ENCODE measurements at places on chromosomes 11 and 22.

DNA sequence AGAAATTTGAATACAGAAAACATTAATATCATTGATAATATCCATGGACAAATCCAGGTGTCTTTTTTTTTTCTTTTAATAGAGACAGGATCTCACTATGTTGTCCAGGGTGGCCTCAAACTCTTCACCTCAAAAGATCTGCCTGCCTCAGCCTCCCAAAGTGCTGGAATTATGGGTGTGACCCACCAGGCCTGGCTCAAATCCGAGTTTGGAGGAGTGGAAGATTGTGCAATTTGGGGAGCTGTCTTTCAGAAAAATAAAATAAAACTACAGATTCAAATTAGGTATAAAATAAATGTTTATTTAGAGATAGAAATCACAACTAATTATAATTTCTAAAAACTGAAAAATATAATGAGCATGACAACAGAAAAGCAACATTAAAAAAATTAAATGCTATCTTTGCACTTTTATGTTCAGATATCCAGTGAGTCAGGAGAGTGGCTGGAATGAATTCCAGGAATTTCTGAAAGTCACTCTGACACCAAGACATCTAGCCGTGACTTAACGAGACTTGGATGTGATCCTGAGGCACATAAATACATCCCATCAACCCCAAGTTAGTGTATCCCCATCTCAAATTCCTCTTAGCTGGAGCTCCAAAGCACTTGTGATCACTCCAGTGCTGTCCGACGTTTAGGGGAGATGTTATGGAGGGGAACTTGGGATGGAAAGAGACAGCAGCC lies 128.6 kb upstream of the THY1 start:
- no peak for DNase-seq

- peak; percentile 5 for DNase-seq
Observed at GRCh38 chr11:75277211-75277805, 36.7 kb downstream of the TPBGL start.

DNA sequence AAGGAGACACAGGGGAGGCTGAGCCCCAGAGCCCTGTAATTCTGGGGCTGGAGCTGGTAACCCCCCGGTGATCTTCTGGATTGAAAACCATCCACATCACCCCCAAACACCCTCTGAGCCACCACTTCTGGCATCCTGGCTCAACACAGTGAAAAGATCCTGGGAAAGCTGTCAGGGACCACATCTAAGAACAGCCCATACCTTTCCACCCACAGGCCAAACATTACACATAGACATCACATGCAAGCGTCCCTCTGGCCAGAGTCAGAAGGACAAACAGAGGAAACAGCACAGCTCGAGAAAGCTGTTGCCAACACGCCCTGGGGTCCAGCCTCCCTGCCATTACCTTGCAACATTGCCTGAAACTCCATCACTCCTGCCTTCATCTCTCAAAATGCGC lies 469.5 kb downstream of the SOX6 start:
- DNase-seq: no peak

GRCh38 chr11:92870196-92870832 lies 99.1 kb upstream of the MTNR1B start:
- DNase-seq: no peak

DNA sequence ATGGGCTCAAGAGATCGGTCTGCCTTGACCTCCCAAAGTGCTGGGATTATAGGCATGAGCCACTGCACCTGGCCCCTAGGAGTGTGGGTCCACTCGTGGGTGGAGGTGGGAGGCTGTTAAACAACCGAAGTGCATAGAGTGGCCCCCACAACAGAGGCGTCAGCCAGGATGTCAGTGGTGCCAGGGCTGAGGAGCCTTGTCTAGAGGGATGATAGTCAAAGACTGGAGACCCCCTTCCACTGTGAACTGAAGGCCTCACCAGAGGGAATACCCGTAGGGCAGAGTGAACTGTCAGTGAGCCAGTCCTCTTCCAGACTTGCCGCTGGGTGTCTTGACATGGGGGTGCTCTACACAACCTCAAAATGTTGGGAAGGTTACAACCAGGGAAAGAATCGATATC lies 38.2 kb downstream of the AP2A2 start:
- DNase-seq: no peak

DNA sequence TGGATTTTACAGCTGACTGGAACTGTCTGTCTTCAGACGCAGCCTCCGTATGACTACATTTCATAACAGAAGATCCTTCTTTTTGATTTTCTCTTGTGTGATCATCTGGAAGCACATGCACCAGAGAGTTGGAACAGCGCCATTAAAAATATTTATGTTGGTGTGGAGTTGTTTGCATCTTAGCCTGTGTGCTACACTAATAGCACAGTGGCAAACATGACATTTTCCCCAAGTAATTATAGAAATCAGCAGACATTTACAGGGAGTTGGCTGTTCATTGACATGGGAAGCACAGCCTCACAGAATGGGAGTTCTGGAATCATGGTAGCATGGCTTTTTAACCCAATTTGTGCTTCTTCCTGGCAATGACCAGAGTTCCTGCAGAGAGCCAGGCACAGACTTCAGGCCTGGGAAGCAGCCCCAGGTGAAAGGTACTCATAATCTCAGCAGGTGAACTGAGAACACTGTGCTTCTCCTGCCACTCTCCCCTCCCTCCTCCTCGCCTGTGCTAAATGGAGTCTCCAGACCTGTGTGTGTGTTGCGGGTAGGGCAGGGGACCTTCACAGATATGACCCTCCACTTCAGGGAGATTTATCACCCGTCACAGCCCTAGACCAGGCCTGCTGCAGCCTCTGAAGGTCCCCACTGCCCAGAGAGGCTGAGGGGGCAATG lies 82.8 kb upstream of the PLET1 start:
- DNase-seq: no peak

GRCh38 chr11:99069856-99070444 lies 49.2 kb downstream of the CNTN5 start:
- DNase-seq: no peak

DNA sequence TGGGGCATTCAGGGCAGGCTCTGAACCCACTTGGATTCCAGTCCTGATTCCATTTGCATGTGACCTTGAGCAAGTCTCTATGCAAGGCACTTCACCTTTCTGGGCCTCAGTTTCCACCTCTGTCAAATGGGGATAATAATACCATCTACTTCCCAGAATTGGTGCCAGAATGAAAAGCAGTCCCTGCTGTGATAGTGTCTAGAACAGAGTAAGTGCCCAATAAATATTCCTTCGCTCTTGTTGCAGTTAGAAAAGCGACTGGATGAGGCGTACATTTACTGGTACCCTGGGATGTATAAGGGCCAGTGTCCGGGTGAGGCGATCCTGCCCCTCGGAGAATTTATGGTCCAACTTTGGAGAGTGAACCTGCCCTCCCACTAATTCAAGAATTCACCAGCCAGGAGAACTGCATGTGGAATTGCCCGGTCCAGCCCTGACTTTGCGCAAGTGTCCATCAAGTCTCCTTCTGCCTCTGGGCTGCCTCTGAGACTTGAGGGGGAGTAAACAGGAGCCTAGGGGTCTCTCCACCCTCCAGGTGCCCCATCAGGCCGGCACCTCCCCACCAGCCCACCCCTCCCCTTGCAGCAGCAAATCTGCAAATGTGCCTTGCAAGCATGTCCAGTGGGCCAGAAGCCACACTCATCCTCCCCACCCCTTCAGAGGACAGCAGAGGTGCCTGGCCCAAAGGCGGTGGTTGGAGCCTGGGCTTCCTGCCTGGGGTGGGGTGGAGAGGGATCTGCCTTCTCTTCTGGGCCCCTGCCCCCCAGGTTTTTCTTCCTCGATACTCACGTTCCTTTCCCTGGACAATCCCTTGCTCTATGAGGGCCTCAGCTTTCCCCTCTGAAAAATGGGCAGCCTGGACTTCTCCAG lies 30.9 kb upstream of the SLC35C1 start:
- no peak for DNase-seq

- DNase-seq: peak; percentile 41
Observed at GRCh38 chr22:49918911-49919881, 762 bp downstream of the CRELD2 start.

DNA sequence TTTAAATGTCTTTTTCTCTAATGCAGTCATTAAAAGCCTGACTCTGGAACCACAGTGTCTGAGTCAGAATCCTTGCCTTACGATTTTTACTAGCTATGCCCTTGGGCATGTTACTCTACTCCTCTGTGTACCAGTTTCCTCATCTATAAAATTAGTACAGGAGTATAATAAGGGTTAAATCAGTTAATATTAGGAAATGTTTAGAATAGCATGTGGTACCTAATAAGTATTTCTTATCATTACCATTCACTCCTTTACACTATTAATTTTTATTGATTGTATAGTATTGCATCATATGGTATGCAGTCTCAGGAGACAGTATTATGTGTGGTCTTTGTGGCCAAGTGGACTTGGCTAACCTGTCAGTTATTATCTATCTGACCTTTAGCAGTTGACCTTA lies 68.2 kb downstream of the METTL15 start:
- no peak for DNase-seq

GRCh38 chr11:115525531-115526006 lies 21.4 kb upstream of the CADM1 start:
- DNase-seq: no peak

DNA sequence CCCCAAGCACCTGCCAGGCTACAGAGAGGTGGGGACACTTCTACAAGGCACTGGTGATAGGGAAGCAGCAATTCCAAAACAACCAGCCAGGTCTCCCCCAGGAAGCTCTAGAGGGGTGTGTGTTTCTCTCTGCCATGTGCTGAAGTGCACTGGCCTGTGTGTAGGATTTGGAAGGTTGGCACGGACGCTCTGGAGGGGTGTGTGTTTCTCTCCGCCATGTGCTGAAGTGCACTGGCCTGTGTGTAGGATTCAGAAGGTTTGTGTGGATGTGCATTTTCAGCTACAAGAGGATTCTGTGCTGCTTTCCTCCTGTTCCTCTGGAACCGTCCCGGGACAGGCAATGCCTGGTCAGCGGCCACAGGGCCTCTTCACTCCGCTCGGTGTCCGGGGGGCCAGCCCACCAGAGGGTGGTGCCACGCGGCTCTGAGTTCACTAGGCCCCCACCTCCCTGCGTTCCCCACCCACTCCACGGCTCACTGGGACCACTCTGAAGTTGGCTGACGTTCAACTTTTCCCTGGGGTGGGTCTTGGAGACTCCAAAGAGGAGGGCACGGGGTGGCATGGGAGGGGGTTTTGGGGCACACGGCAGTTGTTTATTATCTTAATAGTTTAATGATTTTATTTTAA lies 552.8 kb downstream of the BRD1 start:
- DNase-seq: no peak

- no peak for DNase-seq
Observed at GRCh38 chr11:117931971-117932370, 2.8 kb upstream of the TMPRSS13 start.

DNA sequence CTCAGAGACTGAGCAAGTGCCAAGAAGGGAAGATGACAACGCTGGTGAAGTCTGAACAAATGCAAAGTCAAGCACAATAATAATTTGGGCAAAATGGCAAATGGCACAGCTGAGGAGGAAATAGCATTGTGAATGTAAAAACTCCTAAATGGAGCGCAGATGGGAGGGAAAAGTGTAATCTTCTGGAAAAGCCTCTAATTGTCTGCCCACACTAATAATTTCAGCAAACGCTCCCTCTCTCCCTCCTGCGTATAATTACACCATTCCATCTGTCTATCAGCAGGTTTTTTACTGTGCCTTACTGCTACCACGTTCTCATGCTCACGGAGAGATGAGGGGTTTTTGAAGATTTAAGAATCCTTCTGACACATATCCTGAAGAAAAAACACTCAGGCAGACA lies 302.6 kb downstream of the KIRREL3 start:
- DNase-seq: no peak

DNA sequence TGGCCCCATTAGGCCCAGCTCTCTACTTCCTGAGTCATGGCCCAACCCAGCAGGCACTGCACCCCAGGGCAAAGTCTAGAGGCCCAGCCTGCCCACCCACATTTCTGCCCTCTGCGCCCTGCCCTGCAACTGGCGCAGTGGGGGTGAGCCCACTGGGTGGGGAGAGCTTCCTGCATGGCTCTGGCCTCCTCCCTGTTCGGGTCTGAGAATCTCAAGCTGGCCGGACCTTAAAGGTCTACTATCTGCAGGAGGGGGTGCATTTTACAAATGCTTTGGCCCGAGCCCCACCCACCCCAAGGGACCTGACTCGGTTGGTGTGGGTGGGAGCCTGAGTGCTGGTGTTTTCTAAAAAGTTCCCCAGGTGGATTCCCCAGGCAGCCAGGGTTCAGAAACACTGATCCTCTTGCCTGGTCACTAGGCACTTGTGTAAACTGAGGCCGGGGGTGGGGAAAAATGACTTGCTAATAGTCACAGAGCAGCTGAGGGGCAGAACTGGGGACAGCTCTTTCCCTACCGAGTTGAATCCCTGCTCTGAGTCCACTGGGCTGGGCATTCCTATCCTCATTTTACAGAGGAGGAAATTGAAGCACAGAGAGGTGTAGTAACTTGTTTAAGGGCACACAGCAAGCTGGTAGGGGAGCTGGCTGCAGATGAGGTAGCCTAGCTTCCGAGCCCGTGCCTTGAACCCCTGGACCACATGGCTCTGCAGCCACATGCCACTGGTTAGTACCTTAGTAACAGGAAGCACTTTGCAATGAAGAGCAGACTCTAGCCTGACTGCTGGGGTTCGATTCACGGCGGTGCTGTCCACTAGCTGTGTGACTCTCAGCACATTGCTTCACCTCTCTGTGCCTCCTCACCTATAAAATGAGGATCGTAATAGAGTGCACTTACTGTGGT lies 36.3 kb downstream of the CD82 start:
- no peak for DNase-seq

DNA sequence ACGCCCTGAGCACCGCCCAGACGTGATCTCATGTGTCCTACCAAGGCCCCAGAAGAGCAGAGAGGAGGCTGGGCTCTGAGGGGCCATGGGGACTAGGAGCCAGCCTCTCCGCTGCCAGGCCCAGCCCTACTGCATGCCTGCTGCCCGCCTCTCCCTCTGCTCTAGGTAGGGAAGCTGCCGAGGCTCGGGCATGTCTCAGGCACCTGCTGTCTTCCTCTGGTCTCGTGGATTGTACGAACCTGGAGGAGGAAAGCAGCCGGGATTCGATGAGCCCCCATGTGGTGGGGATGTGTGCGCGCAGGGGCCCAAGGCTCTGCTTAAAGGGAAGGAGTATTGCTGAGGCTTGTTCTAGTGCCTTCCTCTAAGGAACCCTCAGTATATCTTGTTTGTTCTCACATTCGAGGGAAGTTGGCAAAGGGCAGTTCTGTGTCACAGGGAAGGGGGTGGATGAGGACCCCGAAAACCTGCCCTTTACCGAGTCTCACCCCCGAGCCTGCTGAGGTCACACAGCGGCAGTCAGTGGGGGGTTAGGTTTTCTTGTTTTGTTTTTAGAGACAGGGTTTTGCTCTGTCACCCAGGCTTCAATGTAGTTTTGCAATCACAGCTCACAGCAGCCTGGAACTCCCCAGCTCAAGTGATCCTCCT lies 21.2 kb downstream of the DAGLA start:
- DNase-seq: no peak

Measured in uterus (tissue), 4 donors.